ENCODE measurements at places on chromosomes 1 and 21.

DNA sequence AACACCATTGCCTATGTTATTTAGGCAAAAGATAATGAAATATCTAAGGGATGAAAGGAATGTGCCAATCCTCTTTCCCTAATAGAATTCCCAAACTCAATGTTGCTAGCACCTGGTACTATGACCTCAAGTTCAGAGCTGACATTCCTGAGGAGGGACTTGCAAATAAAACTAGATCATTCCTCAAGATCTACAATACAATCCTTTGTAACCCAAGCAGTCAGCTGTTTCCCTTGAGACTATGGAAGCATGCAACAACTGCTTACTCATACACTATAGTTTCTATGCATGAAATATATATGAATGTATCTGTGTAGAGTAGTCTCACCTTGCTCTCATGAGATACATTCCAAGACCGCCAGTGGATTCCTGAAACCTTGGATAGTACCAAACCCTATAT lies 65.0 kb downstream of the ABL2 start:
- no peak for DNase-seq

DNA sequence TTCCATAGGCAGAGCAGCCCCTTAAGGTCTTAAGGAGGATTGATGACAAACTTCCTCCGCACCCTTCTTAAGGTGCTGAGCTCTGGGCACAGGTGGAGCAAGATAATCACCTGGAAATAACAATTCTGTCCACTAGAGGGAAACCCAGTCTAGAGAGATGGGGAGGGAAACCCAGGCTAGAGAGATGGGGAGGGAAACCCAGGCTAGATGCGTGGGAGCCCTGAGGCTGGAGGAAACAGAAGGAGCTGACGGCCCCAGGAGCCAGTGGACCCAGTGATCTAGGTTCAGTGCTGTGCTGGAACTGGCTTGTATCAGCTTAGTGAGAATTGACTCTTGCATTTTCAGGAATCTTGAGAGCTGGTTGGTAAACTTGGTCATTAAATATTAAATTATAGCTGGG lies 17.8 kb upstream of the MYCL start:
- peak; percentile 52 for DNase-seq

DNA sequence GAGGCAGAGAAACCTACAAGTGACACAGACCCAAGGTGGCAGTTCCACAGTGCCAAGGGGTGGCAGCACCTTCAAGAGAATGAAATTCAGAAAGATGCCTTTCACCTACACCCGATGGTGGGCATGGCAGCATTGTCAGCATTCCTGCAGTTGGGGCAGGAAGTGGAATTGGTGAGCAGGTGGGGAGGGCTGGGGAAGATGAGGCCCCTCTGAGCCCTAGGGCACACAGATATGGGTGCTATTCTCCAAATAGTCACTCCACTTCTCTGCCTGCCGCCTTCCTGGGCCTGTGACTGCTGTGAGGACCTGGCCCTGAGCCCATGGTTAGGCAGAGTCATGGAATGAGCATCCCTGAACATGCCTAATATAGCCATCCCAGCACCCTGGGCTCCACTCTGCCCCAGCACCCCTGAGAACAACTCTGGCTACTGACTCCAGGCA lies 8.3 kb downstream of the SHISA4 start:
- no peak for DNase-seq

DNA sequence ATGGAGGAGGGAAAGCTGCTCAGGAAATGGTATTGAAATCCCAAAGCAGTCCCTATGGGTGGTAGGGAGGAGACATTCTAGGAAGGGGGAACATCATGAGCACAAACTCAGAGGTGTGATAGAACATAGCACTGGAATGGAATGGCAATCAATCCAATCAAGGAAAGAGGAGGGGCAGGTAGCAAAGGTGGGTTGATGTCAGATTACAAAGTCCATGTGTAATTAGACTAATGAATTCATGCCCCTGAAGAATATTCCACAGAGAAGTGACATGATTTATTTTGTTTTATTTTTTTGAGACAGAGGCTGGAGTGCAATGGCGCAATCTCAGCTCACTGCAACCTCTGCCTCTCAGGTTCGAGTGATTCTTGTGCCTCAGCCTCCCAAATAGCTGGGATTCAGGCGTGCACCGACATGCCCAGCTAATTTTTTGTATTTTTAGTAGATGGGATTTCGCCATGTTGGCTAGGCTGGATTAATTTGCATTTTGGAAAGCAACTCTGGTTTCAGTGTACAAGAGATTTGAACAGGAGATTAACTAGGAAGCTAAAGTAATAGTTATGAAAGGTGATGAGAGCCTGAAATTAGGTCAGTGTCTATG lies 36.1 kb downstream of the DEGS1 start:
- DNase-seq, result no peak

DNA sequence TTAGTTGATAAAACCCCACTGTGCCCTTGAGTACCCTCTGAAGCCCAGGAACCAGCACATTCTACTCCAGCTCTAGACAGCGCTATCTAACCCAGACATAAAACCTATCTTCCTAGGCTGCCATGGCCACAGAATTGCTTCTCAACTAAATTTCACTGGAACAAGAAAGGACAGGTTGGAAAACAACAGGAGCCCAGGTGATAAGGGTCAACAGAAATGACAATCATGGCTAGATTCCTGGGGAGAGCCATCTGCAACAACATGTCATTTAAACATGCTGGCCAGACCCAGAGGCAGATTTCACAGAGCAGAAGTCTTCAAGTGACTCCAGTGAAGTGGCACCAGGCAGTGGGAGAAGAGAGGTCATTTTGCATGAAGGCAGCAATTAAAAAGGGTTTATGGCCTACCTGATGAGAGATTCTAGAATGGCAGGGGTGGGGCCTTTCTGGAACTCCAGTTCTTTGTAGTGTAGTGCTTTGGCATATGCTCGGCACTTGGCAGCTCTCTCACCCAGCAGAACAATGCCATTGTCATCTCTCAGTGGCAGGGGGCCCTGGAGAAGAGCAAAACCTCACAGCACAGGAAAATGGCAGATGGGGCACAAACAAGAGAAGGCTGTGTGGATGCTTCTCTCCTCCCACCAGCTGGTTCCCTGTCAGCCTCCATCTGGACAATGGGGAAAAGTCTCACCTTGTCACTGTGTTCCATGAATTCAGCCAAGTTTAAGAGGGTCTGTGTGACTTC lies 9.9 kb downstream of the ANGPTL7 start:
- DNase-seq, result no peak
